ENCODE measurements at places on chromosomes 5 and 9. TPM values are rescaled to one million over a fixed set of nuclear protein-coding genes. Genes with fewer than 3 reads are reported as not detected.

The FOXD1 gene
- total RNA-seq = 0.96 TPM

The TMEM252 gene
- 0.96 TPM for total RNA-seq

The ADRB2 gene
- total RNA-seq = 3.4 TPM

The CSF1R gene
- 48.9 TPM for total RNA-seq

The NSG2 gene
- total RNA-seq = not detected

The RMI1 gene
- total RNA-seq = 8.2 TPM

The RNF180 gene
- total RNA-seq = 27.4 TPM

The GLRA1 gene
- total RNA-seq = not detected

The LECT2 gene
- not detected for total RNA-seq

The SHC3 gene
- 3.1 TPM for total RNA-seq

The CXXC5 gene
- 81.6 TPM for total RNA-seq

- DNase-seq = no peak
These were observed 33.5 kb upstream of the JADE2 start for GRCh38 chr5:134491841-134492442.

DNA sequence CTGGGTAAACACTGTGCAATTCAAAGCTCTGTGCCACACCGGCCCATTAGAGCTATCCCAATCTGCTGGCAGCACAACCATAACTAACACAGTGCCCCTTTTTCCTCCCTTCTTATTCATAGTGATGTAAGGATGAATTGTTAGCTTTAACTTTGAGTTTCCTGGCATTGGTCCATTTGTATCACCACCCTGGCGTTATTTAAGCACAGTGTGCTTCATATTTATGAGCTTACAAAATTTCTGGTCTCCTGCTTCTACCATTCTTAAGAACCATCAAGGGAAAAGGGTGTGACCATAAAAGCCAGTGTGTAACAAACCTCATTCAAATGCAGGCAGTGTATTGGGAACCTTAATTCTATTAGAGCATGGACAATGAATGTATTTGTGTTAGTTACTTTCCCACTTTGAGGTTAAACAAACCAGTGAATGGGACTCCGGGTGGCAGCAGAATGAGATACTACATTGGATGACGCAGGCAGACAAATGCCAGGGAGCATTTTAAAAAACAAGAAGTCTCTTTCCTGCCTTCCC lies 222.6 kb downstream of the TMEM161B start:
- DNase-seq = no peak

DNA sequence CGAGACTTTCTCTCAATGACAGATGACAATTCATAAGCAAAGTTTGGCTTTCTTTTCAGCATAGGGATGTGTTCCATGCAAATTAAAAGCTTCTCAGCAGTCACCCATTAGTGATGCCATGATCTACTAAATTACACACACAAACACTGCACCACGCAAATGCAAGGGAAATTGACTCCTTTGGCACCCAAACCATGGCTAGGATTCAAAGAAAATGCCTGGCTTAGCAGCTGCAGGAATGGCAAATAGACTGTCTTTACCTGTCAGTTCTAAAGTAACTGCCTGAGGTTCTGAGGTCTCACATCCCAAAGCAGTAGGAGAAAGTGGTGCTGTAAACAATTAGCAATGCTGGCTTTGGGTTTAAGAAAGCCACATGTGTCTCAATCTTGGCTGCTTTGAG lies 108.6 kb upstream of the ATP10B start:
- no peak for DNase-seq

DNA sequence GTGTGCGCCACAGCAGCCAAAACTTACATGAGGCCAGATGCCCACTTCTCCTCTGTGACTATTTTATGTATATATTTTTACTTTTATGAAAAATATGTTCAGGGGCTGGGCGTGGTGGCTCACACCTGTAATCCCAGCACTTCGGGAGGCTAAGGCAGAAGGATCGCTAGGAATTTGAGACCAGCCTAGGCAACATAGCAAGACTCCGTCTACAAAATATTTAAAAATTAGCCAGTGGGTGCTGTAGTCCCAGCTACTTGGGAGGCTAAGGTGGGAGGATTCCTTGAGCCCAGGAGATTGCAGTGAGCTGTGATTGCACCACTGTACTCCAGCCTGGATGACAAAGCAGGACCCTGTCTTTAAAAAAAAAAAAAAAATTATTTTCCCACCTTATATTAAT lies 83.2 kb downstream of the RFK start:
- DNase-seq = no peak

DNA sequence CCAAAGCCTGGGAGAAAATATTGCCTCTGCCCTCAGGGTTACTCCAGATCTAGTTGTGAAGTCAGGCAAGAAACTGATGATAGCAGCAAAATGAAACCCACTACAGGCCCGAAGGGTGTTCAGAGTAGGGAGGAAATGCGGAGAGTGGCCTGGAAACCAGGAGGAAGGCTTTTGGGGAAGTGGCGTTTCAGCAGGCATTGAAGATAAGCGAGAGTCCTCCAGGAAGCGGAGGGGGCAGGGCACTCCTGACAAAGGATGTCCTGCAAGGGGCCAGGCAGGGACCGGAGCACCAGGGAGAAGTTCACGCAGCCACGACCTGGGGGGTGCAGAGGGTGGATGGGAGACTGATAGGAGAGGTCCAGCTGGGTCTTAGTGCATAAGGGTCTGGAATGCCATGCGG lies 7.8 kb upstream of the FOXI1 start:
- DNase-seq = peak; percentile 30

- no peak for DNase-seq
These were observed 1229.8 kb upstream of the WWC1 start for GRCh38 chr5:167061695-167062094.

GRCh38 chr9:130829762-130830161 lies 5.3 kb upstream of the ABL1 start:
- peak; percentile 69 for DNase-seq

DNA sequence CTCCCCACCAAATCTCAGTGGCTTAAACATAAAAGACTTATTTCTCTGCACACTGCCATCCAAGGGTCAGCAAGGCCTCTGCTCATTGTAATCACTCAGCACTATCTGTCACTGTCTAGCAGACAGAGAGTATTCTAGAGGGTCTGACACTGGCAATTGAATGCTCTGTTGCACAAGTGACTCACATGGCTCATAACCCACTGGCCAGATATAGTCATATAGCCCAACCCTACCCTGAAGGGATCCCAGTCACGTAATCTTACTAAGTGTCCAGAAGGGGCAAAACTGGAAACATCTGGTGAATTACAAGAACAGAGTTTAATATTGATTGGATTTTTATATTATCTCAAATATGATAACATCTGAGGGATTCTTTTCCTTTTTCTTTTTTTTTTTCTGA lies 80.7 kb downstream of the TSSK1B start:
- DNase-seq = no peak

Data from umbilical cord (tissue), 2 donors.